ENCODE measurements at places on chromosomes 5 and 9. TPM values are rescaled to one million over a fixed set of nuclear protein-coding genes. Genes with fewer than 3 reads are reported as not detected.

The TEK gene
- 1.8 TPM for total RNA-seq

The IL9 gene
- not detected for total RNA-seq

The PCDHGA4 gene
- total RNA-seq = 5.0 TPM

The ZBTB43 gene
- 14.7 TPM for total RNA-seq

The IFNA13 gene
- total RNA-seq = not detected

The STRBP gene
- 3.3 TPM for total RNA-seq

The NFIB gene
- 7.3 TPM for total RNA-seq

The LPAR1 gene
- 145 TPM for total RNA-seq

The GPR151 gene
- not detected for total RNA-seq

All from placental pericyte (primary cell).